ENCODE measurements at places on chromosomes 12 and 14.

DNA sequence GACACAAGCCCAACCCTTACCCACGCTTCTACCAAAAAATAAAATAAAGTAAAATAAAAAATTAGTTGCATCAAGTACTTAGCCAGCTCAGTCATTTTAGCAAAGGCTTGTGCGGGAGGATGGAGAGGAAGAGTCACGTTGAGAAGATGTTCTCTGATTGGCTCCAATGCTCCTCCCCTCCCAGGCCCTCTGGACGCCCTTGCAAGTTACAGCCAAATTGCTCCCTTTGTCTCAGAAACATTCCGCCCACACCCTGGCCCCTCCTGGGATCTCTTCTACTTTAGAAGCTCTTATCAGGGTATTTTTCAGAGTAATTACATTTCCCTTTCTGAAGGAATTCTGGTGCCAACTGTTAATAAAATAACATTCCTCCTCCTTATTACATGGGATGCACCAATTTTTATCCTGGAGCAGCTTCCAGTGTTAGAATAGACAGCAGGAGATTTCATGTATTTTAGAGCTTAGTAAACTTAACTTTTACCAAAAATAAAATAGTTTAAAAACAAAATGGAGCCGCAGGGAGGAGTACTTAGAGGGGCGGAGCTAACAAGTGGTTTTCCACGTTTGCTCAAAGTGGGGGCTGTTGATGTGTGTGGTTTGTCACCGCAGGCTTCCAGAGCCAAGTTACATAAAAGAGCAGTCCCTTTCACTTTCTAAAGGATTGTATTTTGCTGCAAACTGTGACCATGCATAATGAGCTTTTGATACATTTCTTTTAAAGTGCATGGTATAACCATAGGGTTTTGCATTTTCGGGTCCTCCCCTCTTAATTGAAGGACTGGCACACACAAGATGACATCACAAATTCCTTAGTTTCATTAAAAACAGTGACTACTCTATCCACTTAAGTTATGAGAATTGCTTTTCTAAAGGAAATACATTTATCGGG, 71.7 kb upstream of the RAP1B start:
- no peak for DNase-seq

- no peak for DNase-seq
Measured at GRCh38 chr12:115078334-115078733, 394.4 kb upstream of the TBX3 start.

GRCh38 chr12:111066744-111067437, 146.5 kb upstream of the MYL2 start:
- DNase-seq: no peak

- no peak for DNase-seq
Measured at GRCh38 chr12:47988073-47989022, 15.9 kb downstream of the COL2A1 start.

DNA sequence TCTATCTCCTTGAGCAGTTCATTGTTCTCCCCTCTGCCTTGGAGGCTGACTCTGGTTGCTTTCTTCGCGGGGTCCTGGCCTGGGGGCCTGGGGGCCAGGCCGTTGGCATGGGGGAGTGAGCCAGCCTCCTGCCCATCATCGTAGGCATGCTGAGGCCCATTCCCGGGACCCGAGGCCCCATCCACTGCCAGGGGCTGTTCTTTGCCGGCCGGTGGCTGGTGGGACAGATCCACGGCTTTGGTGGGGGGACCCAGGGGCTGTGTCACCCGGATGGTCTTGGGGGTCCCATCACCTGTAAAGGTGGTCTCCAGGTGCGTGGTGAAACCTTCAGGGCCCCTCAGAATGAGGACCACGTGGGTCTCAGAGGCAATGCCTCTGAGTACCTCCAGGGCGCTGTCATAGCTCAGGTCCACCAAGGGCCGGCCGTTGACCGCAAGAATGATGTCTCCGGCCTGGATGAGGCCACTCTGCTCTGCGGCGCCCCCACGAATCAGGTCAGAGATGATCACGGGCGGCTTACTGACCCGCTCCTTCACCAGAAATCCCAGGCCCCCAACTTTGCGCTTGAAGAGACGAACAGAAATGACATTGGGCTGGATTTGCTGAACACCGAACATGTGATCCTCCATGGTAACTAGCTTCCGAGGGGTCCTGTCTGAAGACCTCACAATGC, 30.8 kb downstream of the NOS1 start:
- DNase-seq: no peak

DNA sequence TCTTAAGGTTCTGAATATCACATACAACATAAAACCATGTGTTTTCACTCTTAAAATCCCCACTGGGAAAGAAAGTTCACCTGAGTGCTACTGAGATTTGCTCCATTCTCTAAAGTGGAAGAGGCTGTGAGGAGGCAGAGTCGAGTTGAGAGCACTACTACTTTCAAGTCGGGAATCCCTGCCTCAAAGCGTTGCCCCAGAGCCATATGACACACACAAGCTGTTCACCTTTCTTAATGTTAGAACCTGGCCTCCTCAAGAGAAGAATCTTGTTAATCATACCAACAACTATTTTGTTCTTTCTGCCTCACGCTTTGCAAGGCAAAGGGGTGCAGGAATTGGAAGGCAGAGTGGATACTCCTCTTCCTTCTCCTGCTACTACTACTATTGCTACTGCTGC, 149.7 kb upstream of the DAAM1 start:
- DNase-seq: no peak

- no peak for DNase-seq
Measured at GRCh38 chr14:32524609-32525375, 195.7 kb downstream of the AKAP6 start.

- no peak for DNase-seq
Measured at GRCh38 chr12:124364543-124364942, 69.7 kb downstream of the RFLNA start.

DNA sequence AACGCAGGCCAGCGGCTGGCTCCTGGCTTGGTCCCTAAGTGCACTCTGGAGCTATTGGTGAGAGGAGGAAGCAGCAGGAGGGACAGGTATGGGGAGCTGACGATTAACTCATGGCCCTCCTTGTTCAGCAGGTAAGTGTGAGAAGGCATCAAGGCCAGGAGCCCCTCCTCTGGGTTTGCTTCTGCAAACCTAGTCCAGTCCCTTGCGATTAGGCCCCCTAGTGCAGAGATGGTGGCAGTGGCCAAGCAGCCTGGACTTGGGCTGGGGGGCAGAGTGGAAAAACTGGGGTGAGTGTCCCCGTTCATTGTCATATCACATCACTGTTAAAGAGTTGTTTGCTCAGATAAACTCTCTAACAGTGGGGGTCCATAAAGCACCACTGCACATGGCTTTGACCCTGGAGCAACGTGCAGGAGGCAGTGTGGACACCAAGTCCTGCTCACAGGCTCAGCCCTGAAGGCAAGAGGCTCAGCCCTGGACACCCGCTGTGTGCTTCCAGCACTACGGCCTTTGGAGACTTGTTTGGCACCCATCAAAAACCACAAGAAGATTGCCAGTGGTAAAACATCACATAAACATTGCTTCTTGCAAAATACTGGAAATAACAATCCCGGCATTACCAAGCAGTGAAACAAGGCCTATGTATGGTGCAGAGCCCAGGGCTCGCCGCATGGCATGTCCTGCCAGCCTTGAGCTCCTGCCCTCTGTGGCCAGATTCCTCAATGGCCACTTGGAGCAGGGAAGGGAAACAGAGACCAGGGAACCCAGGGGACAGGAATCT, 184.3 kb upstream of the RTL1 start:
- DNase-seq: no peak

GRCh38 chr14:96126783-96127271, 77.8 kb upstream of the BDKRB2 start:
- DNase-seq: no peak

DNA sequence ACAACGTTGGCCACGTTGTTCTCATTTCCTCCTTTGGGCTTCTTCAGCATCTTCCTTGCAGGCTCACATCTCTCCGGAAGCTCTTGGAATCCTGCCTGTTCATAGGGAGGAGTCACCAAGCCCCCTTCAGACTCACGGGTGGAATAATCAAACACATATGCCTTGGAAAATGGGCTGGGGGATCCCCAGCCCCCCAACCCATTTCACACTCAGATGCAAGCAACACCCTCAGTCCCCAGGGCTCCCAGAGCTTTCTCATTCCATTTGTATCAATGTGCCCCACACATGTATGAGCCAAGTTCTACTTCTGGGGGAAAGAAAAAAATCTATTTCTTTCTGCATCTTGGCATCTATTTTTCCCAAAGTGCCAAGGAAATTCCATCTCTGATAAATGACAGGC, 33.1 kb downstream of the WSCD2 start:
- no peak for DNase-seq

DNA sequence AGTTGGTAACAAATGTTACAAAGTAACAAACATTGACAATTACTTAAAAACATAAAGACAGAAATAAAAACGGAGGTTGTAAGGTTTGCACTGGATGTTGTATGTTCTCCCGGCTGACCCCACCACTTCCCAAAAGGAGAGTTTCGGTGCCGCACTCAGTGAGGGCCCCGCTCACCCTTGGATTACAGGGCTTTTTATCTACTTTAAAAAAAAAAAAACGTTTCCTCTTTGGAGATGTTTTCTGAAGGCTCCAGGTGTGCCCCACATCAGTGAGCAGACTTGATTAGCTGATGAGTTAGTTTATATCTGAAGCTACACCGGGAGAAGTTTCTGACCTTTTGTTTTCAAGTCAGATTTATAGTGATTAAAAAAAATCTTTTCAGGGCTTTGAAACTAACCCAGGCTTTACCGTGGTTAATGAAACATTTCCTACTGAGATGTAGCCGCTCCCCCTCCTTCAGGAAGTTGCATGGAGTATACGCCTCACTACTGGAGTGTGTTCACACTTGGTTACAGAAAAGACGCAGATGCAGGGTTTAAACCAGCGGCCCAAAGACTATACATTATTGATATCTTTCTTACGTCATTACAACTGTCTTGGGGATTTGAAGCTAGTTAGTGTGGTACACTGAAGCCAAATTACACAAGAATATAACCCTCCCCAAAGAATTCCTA, 38.0 kb upstream of the BCL7A start:
- DNase-seq: no peak

GRCh38 chr12:103301642-103302591, 193.9 kb downstream of the C12orf42 start:
- DNase-seq: no peak

GRCh38 chr14:75440733-75441477, 13.1 kb downstream of the JDP2 start:
- DNase-seq: no peak

DNA sequence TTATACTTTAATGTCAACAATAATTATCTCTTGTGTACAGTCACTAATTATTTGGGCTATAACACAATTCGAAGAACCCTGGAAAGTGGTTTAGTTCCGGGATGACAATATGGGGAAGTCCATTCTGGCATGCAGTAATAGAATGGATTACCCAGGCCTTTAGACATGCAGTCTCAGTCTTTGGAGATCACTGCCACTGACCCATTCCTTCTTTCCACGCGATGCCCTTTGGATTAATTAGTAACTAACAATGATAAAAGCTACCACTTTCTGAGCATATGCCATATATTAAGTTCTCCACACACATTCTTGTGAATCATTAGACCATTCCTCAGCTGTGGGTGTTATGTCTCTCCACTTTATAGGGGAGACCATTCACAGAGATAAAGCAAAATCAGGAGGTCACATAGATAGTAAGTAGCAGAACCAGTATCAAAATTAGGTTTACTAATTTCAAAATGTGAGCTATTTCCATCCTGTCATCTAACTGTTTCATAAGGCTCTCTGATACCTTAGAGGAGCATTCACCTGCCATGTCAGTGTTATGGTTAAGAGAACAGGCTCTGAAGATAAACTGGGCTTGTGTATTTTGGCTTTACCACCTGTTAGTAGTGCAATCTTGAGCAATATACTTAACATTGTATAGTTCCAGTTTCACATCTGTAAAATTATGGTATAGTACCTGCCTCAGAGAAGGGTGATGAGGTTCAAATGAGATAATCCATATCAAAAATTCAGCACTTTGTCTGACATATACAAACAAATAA, 27.2 kb upstream of the KCNJ8 start:
- DNase-seq: no peak

DNA sequence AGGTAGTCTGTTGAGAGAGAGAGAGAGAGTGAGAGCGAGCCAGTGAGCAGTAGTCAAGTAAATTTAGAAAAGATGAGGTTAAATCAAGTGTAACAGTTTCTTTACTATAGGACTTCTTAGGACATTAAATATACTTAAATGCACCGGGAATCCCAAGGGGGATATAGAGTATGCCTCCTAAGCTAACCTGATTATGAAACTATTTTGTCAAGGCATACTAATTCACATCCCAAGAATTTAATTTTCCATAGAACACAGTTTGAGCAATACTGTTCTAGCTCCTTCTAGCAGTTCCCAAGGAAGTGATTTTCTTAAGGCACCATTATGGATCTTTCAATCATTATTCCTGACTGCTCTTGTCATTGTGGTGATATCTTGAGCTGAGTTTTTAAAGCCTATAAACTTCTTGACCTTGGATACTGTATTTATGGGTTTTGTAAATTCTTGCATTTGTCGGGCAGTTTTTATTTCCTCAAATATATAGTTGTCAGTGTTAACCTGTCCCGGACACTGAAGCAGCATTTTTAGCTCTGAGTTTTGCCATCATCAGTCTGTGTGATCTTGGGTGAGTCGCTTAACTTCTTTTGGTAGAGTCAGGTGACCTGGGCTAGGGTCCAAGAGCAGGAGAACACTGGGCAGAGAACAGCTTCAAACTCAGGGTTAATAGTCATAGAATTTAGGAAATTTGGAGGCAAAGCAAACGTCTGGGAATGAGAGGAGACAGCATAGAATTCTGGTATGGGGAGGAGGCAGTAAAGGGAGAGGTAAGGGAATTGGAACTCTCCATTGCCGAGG, 196.5 kb upstream of the FRMD6 start:
- no peak for DNase-seq

- DNase-seq: no peak
Measured at GRCh38 chr12:22313286-22313962, 21.1 kb downstream of the ST8SIA1 start.

GRCh38 chr14:96047101-96047500, 7.9 kb downstream of the C14orf132 start:
- no peak for DNase-seq

DNA sequence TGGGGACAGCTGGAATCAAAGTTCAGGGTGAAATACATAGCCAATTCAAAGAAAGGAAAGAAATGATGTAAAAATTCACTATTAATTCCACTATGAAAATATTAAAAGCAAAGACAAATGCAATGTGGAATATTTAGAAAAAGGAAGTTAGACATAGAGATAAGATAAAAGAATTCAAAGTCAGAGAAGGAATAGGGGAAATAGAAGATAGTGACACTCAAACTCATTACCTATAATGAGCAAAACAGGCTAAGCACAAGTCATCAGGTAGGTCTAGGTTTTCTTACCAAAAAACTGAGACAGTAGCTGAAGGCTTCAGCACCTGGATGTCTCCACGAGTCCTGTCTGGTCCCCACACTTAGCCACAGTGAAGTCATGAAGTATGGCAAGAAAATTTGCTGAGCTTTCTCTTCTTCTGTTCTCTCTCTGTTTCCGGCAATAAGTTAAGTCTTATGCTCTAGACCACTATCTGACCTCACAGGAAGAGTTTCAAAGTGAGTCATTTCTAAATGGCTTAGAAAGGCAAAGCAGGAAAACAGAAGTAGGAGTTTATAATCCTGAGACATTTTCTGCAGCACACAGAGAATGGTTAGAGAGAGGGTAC, at the start of gene C3AR1:
Gene C3AR1, minus strand, starts transcription at position 369 of the 604 bp plus-strand sequence. CDS start 6,174 bp downstream, outside the sequence.
- no peak for DNase-seq

All from GM18507 (cell line).